A549 treated with Mapracorat at 1 μM for 4 hours (cell line): ENCODE measurements at places on chromosomes 11 and 22. TPM values are rescaled to one million over a fixed set of nuclear protein-coding genes. Genes with fewer than 3 reads are reported as not detected.

IGLL5 gene
- total RNA-seq: not detected in 5 replicates

CNGA4 gene
- total RNA-seq: 0.11 TPM in 1 of 5 replicates, not detected in the others

SEC14L2 gene
- 48.2 to 79.6 TPM (median 70.6 TPM) in 5 replicates for total RNA-seq

TEX54 gene
- total RNA-seq: not detected in 5 replicates

OR52B2 gene
- not detected in 5 replicates for total RNA-seq

GAB4 gene
- not detected in 5 replicates for total RNA-seq

LARGE2 gene
- 1.6 to 4.3 TPM (median 2.8 TPM) in 5 replicates for total RNA-seq

ANO5 gene
- total RNA-seq: 1.3 to 1.9 TPM (median 1.5 TPM) in 5 replicates

MAPK8IP2 gene
- 2.2 to 4.4 TPM (median 3.6 TPM) in 5 replicates for total RNA-seq

FLRT1 gene
- 0.03 to 0.10 TPM (median 0.06 TPM) in 4 of 5 replicates, not detected in the other for total RNA-seq

SLC15A3 gene
- total RNA-seq: not detected in 5 replicates

PITPNB gene
- total RNA-seq: 40.6 to 55.6 TPM (median 44.9 TPM) in 5 replicates

GP1BB gene
- total RNA-seq: 0.19 to 1.9 TPM (median 1.5 TPM) in 5 replicates

PARVG gene
- not detected in 5 replicates for total RNA-seq

CTNND1 gene
- 53.6 to 65.9 TPM (median 63.4 TPM) in 5 replicates for total RNA-seq
